ENCODE measurements at places on chromosomes 6 and 20.

GRCh38 chr6:115945306-115945705, 115.4 kb downstream of the FRK start:
- DNase-seq, result no peak

GRCh38 chr6:101016163-101016562, 135.0 kb upstream of the ASCC3 start:
- no peak for DNase-seq

GRCh38 chr20:25485872-25486271, 78.4 kb downstream of the GINS1 start:
- DNase-seq, result no peak

GRCh38 chr6:13463941-13464340, 23.5 kb downstream of the GFOD1 start:
- no peak for DNase-seq

DNA sequence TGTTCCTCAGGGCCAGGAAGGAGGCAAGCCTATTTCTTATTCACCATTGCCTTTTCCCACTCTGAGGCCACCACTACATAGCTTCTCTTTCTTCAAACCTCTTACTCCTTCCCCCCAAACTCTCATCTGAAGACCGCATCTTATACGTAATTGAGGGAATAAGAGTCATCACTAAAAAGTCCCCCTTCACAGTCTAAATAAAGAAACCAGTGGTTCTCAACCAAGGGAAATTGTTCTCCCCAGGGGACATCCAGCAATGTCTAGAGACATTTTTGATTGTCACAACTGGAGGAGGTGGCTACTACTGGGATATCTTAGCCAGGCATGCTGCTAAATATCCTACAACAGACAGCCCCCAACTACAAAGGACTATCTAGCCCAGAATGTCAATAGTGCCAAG, 327.6 kb upstream of the CNR1 start:
- no peak for DNase-seq

DNA sequence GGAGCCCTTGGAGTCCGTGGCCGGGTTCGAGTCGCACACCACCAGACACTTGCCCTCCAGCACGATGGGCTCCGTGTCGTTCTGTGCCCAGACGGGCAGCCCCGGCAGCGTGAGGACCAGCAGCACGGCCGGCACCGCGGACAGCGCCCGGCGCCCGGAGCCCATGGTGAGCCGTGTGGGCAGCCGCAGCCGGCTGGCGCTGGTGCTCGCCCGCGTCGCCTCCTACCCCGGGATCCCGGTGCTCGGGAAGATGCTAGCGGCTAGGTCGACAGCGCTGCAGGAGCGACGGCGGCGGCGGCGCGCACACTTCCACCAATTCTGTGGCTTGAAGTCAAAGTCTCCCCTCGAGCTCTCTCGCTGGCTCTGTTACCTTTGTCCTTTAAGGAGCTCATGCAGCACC, 1.3 kb downstream of the CBLN4 start:
- no peak for DNase-seq

- no peak for DNase-seq
These were observed 15.8 kb downstream of the TFEB start for GRCh38 chr6:41719436-41720261.

DNA sequence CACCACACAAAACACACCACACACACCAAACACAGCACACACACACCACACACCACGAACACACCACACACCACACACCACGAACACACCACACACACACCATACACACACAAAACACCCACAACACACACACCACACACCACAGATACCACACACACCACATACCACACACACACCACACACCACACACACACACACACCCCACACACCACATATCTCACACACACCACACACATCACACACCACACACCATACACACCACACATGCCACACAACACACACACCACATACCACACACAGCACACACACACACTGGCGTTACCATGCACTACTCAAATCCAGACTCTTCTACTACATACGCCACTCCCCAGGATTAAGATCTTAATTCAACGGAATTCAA, 118.9 kb upstream of the THBS2 start:
- DNase-seq, result no peak

- DNase-seq, result no peak
These were observed 4.5 kb downstream of the NCOA6 start for GRCh38 chr20:34820805-34821578.

- no peak for DNase-seq
These were observed 107.1 kb upstream of the BACH2 start for GRCh38 chr6:90403489-90404381.

GRCh38 chr6:76275746-76276145, 203.3 kb upstream of the IMPG1 start:
- DNase-seq, result no peak

DNA sequence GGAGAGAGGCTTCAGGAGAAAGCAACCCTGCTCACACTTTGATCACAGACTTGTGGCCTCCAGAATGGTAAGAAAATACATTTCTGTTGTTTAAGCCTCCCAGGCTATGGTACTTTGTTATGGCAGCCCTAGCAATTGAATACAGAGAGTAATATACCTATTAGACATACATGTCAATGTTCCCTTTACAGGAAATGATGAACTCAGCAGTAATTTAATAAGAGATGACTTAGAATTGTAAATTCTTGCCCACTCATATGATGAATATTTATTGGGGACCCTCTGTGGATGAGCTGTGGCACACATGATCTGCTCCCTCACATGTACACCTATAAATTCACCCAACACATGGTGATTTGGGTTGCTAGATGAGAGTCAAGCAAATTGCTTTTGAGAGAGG, 20.4 kb upstream of the FOXA2 start:
- no peak for DNase-seq

GRCh38 chr6:43376551-43376981, 7.1 kb upstream of the ZNF318 start:
- DNase-seq, result no peak

- DNase-seq, result no peak
These were observed 1.3 kb downstream of the NKAIN2 start for GRCh38 chr6:123804787-123805540.

DNA sequence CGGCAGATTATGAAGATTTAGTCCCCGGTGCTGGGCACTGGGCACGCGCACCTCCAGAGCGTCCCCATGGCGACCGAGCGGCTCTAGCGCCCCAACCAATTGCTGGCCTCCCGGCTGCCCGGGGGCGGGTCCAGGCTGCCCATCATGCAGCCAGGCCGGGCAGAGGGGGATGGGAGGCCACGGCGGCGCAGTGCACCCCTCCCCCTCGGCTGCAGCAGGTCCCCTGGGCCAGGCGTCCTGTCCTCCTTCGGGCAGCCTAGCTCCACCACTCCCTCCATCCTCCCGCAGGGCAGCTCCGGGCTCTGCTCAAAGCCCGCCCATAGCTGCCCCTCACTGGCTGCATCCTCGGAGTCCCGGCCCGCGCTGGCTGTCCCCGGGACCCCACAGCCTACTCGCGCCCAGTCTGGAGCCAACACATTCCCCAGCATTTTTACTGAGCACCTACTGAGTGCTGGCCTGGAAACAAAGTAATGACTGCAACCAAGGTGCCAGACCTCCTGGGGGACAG, 99.4 kb downstream of the ASXL1 start:
- DNase-seq, result no peak

DNA sequence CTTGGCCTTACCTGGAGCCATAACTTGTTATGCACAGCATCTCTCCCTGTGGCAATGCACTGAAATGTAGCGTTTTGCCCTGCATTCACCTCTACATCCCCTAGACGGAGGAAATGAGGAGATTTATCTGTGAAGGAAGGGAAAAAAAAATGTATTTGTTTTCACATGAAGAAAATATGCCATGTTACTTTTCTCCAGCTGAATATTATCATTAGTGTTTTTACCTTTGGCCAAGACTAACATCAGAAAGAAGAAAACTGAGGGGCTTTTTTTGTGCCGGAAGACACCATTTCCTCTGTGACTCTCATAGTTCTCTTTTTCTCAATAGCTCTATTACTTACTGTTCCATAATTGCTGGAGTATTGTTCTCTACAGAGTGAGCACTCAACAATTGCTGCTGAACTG, 280.4 kb downstream of the PTPRK start:
- DNase-seq, result no peak

DNA sequence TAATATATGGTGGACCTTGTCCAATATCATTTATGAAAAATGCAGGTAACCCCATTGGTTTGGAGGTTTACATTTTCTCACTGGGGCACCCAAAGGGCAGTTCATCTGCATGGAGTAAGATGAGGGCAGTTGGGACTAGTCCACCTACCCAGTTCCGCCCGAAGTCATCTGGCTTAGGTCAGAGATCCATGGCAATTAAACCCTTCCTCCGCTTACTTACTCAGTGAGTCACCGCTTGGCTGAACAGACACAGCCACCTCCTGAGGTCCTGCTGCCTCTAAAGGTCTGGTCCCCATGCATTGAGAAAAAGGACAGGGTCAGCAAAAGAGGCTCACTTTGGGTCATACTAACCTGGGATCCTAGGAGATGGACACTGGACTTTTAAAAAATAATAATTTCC, 102.9 kb upstream of the PRL start:
- no peak for DNase-seq

DNA sequence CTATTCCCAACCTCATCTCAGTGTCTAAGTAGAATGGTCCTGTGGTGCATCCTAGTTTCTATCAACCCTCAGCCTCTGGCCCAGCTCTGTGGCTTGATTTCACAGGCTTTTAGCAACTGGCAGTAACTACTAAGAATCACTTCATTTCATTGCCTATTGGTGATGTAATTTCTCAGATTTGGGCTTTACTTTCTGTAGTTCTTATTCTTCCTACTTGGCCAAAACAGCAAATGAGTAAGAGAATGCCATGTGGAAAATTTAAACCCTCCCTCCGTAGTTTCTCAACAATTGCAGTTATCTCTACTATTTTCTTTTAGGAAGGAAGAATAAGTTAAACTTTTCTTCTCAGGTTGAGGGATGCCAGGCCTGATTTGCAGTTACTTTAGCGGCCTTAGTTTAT, 387.3 kb downstream of the CDKAL1 start:
- no peak for DNase-seq

DNA sequence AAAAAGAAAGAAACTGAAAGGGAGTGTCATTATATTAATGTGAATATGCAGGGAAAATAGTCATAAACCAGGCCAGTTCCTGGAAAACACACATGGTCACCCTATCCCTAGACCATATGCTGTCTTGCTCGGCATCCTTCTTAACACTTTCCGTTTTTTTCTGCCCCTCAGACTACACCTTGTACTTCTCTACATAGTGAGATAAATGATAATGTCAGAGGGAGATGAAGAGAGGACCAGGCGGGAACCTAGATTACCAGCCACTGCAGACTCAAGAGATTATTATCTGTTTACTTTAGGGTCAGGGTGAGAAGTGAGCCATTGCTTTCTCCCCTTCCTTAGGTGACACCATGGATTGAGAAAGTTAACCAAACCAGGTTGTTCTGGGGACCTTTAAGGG, 3.7 kb upstream of the RPP21 start:
- no peak for DNase-seq

DNA sequence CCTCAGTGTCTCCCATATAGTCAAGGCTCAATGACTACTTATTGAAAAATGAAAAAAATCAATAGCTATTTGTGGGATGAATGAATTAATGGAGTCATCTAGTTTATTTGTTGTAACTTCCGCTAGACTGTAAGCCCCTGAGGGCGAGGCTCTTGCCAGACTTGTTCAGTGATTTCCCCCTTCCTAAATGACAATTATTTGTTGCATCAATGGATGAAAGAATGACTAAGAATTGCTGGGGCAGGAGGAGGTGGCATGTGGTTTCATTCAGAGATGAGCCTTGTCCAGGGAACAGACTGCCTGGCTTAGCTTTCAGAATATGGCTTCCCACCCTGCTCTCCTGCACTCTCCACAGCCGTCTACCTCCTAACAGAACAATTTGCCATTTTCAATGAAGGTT, 1.1 kb upstream of the PRELID3B start:
- no peak for DNase-seq

- DNase-seq, result no peak
These were observed 19.7 kb downstream of the ACSS2 start for GRCh38 chr20:34896086-34896621.

- no peak for DNase-seq
These were observed 645.6 kb downstream of the RNF144B start for GRCh38 chr6:19032591-19033295.

GRCh38 chr20:35994994-35995453, 26.6 kb downstream of the CNBD2 start:
- peak; percentile 66 for DNase-seq

DNA sequence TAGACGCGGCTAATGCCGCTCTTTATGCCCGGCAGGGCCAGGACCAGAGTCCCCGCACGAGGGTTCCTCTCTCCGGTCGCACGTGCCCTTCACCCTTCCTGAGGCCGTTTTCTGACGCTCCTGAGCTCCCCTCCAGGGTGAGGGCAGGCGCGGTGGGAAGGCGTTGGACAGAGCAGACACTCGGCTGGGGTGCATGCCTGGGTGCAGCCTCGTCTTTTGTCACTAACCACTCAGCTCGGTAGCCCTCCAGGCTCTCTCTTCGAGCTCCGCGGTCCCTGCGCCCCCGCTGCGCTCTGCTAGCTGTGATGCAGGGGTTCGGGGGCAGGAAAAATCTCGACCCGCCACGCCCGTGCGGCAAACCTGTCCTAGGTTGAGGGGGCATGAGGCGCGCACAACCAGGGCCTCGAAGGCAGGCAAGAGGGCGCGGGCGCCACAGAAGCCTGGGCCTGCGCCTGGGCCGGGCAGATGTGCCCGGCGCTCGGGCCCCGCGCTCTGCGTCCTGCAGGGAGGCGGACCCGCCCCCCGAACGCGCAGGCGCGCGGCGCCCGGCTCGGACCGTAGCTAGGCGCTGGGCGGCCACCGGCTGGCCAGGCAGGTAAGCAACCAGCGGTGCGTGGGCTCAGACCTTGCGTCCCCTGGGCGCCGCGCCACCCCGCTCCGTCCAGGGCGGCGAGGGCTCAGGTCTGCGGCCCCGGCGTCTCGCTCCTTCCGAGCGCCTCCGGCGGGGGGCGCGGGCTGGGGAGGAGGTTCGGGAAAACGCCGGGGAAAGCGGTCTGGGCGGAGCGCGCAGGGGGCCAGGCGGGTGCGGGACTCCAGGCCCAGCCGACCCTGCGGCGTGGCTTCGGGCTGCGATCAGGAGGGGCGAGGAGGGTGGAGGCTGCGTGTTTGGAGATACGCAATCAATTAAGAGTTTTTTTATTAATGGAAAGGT, at the start of gene L3MBTL1:
Gene L3MBTL1, plus strand, starts transcription at position 548 of the 931 bp plus-strand sequence. CDS start 5,807 bp downstream, outside the sequence.
- DNase-seq, result no peak

DNA sequence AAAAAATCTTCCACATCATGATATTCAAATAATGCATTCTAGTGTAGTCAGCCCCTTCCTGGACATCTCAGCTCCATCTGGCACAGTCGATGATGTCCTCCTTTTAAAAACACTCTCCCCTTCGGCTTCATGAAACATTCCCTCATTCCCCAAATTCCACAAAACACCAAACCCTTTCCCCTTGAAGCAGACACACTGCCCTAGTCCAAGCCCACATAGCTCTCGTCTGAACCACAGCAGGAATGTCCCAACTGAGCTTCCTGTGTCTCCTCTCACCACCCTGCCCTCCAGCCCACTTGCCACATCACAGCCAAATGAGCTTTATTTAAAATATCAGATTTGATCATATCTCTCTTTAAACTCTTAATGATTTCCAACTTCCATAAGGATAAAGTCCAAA, 106.4 kb upstream of the CARMIL1 start:
- DNase-seq, result no peak

DNA sequence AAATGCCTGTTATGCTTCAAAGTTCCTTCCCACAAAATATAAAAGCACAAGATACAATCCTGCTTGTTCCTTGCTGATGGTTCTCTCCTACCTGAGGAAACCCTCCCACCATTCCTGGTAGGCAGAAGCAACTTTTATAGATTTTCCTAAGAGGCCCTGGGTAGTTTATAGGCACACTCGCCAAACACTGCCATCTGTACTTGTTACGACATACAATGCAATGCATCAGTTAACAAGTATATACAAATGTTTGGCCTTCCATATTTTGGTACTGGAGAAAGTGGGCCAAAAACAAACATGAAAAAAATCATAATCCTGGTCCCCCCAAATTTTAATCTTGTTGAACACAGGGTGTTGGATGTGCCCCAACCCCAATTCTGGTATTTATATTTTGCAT, 16.6 kb downstream of the MCM9 start:
- DNase-seq, result no peak
